ENCODE measurements at places on chromosomes 5 and 9. TPM values are rescaled to one million over a fixed set of nuclear protein-coding genes. Genes with fewer than 3 reads are reported as not detected.

The POLE3 gene
- 63.3 TPM for total RNA-seq

The NR2F1 gene
- 41.5 TPM for total RNA-seq

The CATSPER3 gene
- under 0.01 TPM for total RNA-seq

The GGTA1 gene
- total RNA-seq, result 0.65 TPM

The PSD2 gene
- not detected for total RNA-seq

The SLC46A2 gene
- not detected for total RNA-seq

The HACD4 gene
- total RNA-seq, result 0.19 TPM

The CD274 gene
- total RNA-seq, result 26.7 TPM

The CARD9 gene
- 0.65 TPM for total RNA-seq

The GPX3 gene
- 2.3 TPM for total RNA-seq

The ACOT12 gene
- not detected for total RNA-seq

The FBP1 gene
- total RNA-seq, result 3.2 TPM

The GLDC gene
- 6.9 TPM for total RNA-seq

The TRIM23 gene
- 13.9 TPM for total RNA-seq

The NFIB gene
- total RNA-seq, result 234 TPM

The CCNI2 gene
- under 0.01 TPM for total RNA-seq

The RETREG1 gene
- total RNA-seq, result not detected

The NUTM2G gene
- total RNA-seq, result not detected

The PCDHGA10 gene
- 9.6 TPM for total RNA-seq

The BNC2 gene
- 29.0 TPM for total RNA-seq

The SH3RF2 gene
- 0.67 TPM for total RNA-seq

The PCDHB10 gene
- total RNA-seq, result 1.1 TPM

The FABP6 gene
- total RNA-seq, result not detected

The MVB12B gene
- 10.1 TPM for total RNA-seq

The KCNV2 gene
- total RNA-seq, result not detected

The RAB14 gene
- total RNA-seq, result 44.5 TPM

The GOLM1 gene
- total RNA-seq, result 56.5 TPM

The ADRB2 gene
- 6.5 TPM for total RNA-seq

The CCNO gene
- 0.33 TPM for total RNA-seq

The CNTFR gene
- total RNA-seq, result not detected

The ECSCR gene
- total RNA-seq, result 359 TPM

The NEUROG1 gene
- total RNA-seq, result not detected

The CCL27 gene
- total RNA-seq, result not detected

The PARP8 gene
- total RNA-seq, result 0.65 TPM

The DNAI1 gene
- not detected for total RNA-seq

The PNPLA7 gene
- 1.1 TPM for total RNA-seq

The HTR1A gene
- not detected for total RNA-seq

The SELENOP gene
- 4.9 TPM for total RNA-seq

The DMRTA1 gene
- 0.33 TPM for total RNA-seq

The FYB1 gene
- not detected for total RNA-seq

The TLE4 gene
- 41.9 TPM for total RNA-seq

The SEMA6A gene
- 9.5 TPM for total RNA-seq

The SH3TC2 gene
- 15.4 TPM for total RNA-seq

The IL33 gene
- total RNA-seq, result 12.7 TPM

The LIX1 gene
- not detected for total RNA-seq

The RC3H2 gene
- total RNA-seq, result 88.0 TPM
